ENCODE measurements at places on chromosomes 4 and X.

- DNase-seq = peak; percentile 39
Observed at GRCh38 chr4:46931981-46932380, 22.9 kb upstream of the COX7B2 start.

GRCh38 chr4:121272526-121272925 is 108.3 kb downstream of the QRFPR start:
- DNase-seq = no peak

DNA sequence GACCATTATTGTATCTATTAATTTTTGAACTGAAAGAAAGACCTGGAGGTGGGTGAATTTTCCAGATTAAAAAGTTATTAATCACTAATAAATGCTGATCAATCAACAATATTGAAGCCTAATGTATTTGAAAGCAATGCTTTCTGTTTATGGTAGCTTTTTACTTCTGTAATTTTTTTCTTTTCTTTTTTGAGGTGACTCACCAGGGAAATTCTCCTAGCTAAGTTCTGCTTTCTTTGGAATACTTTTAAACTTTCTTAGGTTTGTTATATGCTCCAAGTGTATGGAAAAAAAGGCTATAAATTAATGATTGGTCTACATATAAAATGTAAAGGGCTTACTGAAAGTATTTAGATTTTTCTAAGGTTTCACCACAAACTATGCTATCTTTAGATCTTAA is 94.2 kb downstream of the MBNL3 start:
- no peak for DNase-seq

- DNase-seq = no peak
Observed at GRCh38 chr4:187070740-187071139, 347.1 kb upstream of the FAT1 start.

- DNase-seq = peak; percentile 8
Observed at GRCh38 chr4:121950680-121951520, 960 bp downstream of the TRPC3 start.

DNA sequence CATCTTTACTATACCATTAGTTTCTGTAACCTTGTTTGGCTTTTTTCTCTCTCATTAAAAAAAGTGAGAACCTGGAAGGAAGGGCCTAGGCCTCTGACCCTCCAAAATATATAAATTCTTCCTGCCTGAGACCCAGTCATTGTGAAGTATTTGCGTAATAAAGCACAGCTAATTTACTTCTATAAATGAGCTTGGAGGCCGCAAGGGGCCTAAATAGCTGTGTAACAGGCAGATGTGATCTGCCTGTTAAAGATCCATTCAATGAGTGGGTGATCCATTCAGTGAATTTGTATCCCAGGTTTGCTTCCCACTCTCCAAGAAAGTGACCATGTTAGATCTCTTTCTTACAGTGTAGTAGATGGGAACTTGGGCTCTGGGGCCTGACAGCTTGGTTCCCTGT is 595 bp upstream of the PYURF start:
- no peak for DNase-seq

GRCh38 chr4:6563935-6564645 is 10.9 kb upstream of the MAN2B2 start:
- DNase-seq = no peak

DNA sequence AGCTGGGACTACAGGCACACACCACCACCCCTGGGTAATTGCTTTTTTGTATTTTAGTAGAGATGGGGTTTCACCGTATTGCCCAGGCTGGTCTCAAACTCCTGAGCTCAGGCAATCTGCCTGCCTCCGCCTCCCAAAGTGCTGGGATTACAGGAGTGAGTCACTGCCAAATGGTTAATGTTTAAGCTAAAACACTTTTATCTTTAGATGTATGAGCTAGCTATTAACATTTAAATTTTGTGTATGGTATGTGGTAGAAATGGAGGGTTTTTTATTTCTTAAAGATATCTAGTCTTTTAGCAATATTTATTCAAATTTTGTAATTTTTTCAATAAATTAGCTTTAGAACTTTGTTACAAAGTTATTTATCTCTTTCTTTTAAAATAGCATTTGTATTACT is 1659.8 kb upstream of the ADGRL3 start:
- DNase-seq = no peak

GRCh38 chr4:138310991-138311390 is 68.8 kb upstream of the SLC7A11 start:
- no peak for DNase-seq

GRCh38 chrX:47138171-47138570 is 6.3 kb downstream of the NDUFB11 start:
- DNase-seq = no peak

DNA sequence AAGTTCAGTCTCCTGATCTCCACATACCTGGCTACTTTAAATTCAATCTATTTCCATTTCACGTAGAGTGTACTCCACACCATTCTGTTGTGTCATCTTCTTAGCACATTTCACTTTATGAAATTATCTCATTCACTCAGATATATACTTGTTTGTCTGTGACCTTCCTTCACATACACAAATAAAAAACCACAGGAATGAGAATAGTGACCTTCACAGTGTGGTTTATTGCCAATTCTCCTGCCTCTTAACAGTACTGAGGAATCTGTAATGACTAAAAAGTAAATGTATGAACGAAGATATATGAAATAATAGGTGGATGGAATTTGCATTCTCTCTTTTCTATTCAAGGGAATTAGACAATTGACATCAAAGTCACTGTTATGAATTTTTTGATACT is 183.9 kb upstream of the PCDH7 start:
- no peak for DNase-seq

DNA sequence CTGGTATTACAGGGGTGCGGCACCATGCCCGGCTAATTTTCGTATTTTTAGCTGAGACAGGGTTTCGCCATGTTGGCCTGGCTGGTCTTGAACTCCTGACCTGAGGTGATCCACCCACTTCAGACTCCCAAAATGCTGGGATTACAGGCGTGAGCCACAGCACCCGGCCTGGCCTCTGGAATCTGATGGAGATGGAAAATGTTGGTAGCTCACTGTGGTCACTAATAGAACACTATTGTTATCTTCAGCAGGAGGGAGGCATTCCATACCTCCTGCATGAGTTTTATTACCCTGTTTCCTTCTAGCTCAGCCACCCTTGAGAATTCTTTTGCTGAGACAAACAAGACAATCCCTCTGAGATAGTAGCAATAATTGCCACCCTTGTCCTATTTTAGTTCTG is 105.0 kb downstream of the SHROOM3 start:
- DNase-seq = no peak

DNA sequence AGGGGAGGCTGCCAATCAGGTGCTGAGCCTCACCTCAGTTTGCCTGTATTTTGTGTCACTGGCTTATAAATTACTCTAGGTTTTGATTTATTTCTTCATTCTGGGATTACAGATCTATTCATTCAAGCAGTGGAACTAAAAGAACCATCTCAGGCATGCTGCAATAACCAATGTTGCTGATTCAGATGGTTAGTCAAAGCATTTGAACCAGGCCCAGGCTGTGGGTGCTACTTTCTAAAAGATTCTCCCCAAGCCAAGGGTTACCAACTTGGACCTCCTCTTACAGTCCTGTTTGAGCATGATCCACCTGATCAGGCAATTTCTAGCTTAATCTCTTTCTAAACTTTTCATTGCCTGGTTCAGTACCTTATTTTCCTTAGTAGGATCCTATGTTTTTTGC is 67.2 kb downstream of the TMEM131L start:
- no peak for DNase-seq

- no peak for DNase-seq
Observed at GRCh38 chrX:154717824-154718223, 33.1 kb downstream of the GAB3 start.

- DNase-seq = no peak
Observed at GRCh38 chr4:115418635-115419396, 305.4 kb upstream of the NDST4 start.

GRCh38 chr4:166277853-166278252 is 404.8 kb downstream of the TLL1 start:
- DNase-seq = no peak

DNA sequence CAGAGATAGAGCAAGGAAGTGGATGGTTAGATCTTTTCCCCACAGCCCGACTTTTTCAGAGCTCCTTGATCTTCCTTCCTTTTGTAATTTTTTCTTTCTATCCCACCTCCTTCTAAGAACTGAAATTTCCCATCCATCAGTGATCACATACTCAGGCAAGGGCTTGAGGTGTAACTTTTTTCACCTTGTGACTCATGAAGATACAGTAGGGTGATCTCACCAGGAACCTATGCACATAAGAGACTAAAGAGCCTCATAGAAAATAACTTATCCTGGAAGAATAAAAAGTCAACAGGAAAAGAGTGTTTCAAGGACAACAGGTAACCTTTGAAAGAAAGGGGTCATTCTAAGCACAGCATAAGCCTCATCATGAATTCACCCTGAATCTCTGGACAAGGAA is 131.2 kb upstream of the HCCS start:
- no peak for DNase-seq

DNA sequence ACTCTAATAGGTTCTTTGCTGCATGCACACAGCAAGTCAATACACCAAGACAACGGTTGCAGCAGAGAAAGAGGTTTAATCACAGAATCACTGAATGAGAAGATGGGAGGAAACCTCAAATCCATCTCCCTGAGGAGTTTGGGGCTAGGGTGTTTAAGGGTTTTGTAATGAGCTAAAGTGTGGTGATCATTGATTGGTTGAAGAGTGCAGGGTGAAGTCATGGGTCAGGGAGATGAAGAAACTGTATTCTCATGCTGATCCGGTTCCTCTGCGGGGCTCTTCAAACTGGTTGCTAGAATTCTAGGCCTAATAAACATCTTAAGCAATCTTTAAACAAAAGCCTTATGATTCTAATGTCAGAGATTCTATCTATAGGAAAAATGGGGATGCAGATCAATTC is 432.5 kb upstream of the FAM47C start:
- no peak for DNase-seq

DNA sequence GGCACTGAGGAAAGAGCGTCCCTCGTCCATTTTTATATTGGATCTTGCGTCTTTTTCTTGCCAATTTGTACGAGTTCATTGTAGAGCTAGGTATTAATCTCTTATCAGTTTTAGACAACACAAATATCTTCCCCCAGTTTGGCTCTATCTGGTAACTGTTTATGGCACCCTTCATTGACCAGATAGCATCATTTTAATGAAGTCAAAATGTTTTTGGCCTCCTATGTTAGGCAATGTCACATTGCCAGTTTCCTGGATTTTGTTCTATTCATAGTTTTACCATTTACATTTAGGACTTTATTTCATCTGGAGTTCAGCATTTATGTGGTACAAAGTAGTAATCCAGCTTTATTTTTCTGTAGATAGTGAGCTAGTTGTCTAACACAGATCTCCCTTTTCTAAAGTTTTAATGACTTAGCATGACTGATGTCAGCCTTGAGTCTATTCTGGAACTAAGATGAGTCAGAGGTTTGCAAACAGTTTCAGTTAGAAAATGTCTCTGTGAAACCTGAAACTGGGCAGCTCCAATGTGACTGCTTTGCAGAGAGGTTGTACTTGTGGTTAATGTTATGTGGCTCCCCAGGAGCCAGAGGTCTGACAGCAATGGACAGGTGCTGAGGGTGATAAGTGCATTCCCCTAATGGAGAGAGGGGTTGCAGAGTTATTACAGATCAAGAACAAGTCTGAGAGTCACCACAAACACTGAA is 5.3 kb upstream of the STBD1 start:
- DNase-seq = no peak

- DNase-seq = no peak
Observed at GRCh38 chrX:39982948-39983347, 114.8 kb downstream of the BCOR start.

DNA sequence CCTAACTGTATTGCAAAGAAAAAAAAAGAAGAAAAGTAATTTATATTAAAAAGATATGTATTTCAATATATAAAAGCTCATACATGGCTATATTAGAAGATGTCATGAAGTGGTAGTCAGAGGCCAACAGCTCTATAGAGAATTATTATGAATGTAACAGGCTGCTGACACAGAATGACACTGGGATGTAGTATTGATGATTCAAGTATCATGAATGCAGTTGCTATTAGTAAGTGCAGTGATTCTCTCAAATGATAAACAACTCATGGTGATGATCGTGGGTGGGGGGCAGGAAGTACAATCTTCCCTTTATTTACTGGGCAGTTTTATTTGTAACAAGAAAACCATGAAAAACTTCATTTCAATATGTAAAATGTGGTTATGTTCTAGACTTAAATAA is 124.6 kb downstream of the COL4A6 start:
- no peak for DNase-seq

DNA sequence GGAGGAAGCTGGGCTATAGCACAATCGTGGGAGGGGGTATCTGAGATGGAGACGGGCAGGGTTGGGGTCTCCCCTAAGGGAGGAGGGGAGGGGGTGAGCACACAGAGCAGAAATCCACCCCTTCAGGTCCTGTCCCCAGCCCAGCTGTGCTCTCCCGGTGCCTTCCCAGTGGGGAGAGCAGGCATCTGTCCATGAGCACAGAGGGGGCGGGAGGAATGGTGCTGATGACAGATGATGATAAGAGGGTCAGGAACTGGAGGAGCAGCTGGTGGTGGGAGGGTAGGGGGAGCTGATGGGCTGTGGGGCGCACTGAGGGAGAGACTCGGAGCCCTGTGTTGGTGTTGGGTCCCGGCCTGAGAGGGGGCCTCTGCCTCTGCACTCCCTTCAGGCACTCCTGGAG is 8.6 kb downstream of the ATP2B3 start:
- DNase-seq = no peak

DNA sequence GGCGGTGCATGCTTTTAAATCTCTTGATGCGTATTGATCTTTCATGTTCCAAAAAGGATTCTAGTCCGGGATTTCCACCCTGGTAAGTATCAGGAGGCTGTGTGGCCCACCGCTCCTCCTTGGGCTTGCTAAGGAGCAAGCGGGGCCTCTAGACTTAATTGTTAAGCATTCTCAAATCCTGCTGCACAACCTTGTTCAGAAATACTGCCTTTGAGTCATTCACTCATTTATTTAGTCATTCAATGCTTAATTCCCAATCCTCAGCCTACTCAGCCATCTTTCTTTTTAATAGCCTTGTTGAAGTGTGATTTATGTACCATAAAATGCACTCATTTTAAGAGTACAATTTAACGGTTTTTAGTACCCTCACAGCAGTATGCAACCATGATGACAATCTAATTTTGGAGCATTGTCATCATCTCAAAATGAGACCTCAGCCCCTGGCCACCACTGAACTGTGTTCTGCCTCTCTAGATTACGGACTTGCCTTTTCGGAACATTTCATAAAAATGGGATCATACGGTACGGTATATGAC is 15.6 kb upstream of the SLC2A9 start:
- no peak for DNase-seq

GRCh38 chr4:124711471-124712371 is 811 bp downstream of the ANKRD50 start:
- peak; percentile 52 for DNase-seq

- DNase-seq = no peak
Observed at GRCh38 chr4:88958080-88958479, 98.9 kb downstream of the FAM13A start.

DNA sequence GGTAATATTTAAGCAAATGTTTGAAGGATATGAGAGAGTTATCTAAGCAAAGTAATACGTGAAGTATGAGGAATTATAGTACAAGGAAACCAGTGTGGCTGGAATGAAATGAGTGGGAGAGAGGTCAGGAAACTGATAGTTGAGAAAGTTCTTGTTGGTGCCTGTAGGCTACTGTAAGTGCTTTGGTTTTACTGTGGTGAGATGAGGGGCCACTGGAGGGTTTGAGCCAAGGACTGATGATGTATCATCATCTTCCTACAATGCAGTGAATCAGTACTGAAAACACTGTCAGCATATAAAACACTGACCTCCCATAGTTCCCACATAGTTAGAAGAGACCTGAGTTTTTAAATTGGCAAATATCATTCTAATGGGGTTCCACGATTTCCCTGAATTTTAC is 367.5 kb upstream of the CTSO start:
- DNase-seq = no peak

- DNase-seq = peak; percentile 21
Observed at GRCh38 chr4:84971319-84971932, 4.9 kb upstream of the WDFY3 start.

Measured in COR-L47 (cell line).